ENCODE measurements at places on chromosomes 5 and 9.

- no peak for DNase-seq
These were observed 36.0 kb downstream of the NR6A1 start for GRCh38 chr9:124735121-124735520.

DNA sequence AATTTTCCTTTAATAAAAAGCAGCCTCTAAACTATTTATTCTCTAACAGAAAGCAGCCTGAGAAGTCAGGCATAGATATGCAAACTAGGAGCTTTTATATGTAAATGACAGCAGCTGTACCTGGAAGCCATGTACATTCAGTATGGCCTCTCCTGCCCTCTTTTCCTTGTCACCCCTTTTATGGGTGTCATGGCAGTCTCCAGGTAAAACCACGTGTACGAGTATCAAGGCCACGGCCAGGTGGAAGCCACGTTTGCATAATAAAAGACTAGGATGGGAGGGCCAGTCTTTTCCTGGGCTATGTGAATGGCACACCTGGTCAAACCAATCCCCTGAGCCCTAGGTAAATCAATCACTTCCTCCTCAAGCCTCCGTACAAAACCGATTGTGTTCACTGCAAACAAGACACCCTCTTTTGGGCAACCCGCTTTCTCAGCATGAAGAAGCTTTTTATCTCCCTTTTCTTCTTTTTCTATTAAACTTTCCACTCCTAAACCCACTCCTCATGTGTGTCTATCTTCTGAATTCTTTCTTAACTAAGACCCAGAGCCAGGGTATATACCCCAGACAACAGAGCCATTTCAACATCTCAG lies 419.5 kb upstream of the CTNND2 start:
- no peak for DNase-seq

DNA sequence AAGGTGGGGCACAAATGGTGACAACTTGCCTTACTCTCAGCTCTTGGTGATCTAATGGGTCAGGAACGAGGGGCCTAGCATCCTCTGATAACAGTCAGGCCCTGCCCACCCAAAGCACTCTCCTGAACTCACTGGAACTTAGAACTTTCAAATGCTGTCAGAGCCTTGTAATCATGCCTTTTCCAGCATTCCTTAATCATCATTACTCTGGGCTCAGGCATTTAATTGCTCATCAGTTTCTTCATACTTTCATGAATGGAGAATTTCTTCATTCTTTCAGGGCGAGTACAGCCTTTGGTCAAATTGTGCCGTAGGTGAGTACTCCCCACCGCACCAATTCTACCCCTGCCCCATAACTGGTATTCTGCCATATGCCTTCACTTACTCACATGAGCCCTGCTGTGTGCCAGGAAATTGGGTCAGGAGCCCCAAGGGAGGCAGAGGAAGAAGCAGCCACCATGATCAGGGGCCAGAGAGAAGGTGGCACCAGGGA lies 30.2 kb upstream of the DUSP1 start:
- DNase-seq = no peak

DNA sequence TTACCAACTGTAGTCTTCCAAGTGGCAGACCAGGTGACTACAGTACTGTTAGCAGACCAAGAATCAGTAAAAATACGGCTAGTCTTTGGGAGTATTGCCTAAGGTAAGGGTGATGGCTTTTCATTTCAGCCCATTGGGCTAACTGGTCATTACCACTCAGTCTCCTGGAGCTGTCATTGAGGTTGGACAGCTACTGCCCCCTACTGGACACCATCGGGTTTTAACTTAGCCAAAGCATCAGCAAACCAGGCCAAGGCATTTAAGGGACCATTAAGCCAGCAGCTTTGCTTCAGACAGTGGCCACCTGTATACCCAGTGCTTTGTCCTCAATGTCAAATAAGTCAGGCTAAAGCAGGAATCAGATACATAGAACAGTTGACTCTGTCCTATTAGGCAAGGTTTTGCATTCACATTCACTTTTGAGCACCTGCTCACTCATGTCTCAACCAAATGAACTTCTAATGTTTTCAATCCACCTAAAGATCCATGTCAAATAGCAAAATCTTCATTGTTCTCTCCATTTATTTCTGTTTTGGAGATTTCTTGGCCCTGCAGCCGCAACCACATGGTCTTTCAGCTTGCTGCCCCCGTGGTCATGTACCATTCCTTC lies 117.2 kb downstream of the INVS start:
- no peak for DNase-seq

DNA sequence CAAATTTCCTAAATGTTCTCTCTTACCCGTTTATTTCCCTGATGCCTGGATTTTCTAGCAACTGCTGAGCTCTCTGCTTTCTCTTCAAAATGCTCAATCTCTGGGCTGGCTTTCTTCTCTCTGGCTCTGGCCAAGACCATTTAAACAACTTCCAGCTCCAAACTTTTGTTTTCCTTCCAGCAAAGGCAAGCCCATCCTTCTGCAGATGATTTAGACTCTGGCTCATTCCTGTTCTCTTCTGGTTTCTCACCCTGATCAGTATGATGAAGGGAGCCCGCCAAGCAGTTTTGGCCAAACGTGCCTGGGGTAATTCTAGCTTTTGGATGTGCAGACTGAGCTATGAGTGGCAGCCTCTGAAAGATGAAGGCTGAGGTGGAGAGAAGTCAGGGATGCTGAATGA lies 78.1 kb downstream of the HSPA4 start:
- DNase-seq = no peak

- DNase-seq = no peak
These were observed 375.5 kb downstream of the PDE4D start for GRCh38 chr5:59517926-59518585.

DNA sequence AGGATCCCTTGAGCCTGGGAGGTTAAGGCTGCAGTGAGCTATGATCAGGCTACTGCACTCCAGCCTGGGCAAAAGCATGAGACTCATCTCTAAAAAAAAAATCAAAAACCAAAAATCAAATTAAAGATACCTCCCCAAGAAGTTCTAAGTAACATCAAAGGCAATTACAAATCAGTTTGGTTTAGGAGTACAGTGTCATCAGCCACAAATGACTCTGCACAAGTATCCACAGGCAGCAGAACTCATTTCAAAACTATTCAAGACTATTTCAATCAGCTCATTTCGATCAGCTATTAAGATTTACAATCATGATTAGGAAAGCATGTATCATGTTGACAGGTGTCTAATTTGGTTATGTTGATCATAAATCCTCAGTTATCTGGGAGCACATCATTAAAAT lies 19.1 kb downstream of the TRMO start:
- no peak for DNase-seq

GRCh38 chr9:118295413-118295812 lies 591.2 kb downstream of the TLR4 start:
- DNase-seq = no peak

Data from 8988T (cell line).